ENCODE measurements at places on chromosomes 1 and 21.

GRCh38 chr1:33007190-33008050, 29.3 kb downstream of the AK2 start:
- DNase-seq, result no peak

- no peak for DNase-seq
These were observed 119.9 kb upstream of the F3 start for GRCh38 chr1:94661431-94661932.

- DNase-seq, result no peak
These were observed 7.5 kb upstream of the CTPS1 start for GRCh38 chr1:40971966-40972365.

GRCh38 chr1:63142001-63142400, 180.4 kb upstream of the FOXD3 start:
- no peak for DNase-seq

GRCh38 chr1:210700511-210700910, 371.8 kb downstream of the HHAT start:
- DNase-seq, result no peak

DNA sequence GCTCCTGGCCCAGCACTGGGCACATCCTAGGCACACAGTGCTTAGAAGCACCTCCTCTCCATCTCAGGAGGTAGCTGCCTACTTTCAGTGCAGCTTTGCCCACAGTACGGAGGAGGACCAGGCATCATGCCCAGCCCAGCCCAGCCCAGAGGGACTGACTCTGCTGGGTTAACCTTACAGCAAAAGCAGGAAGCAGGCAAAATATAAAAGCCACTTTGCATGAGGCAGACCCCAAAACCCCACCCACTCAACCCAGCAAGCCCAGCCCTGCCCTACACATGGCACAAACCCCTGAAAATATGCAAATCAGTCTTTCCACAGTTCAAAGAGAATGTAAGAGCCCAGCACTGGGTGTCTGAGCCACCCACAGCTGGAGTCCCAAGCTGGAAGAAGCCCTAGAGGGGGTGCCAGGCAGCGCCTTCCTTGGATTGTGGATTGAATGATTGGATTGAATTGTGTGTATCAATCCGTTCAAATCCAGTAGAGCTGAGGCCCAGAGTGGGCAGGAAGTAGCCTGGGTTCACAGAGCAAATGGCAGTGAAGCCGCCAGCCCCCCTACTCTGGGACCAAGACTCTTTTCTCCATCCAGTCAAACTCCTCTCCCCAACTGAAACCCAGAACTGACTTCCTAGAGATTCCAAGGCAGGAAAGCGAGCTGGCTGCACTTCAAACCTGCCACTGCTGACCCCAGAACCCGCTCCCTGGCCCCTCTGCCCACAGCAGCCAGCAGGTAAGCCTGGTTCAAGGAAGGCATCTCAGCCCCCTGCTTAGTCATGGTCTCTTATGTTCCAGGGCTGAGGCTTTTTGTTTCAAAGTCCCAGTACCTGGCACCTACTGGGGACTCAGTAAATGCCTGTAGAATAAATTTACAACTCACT, 117.7 kb downstream of the LACTBL1 start:
- no peak for DNase-seq

DNA sequence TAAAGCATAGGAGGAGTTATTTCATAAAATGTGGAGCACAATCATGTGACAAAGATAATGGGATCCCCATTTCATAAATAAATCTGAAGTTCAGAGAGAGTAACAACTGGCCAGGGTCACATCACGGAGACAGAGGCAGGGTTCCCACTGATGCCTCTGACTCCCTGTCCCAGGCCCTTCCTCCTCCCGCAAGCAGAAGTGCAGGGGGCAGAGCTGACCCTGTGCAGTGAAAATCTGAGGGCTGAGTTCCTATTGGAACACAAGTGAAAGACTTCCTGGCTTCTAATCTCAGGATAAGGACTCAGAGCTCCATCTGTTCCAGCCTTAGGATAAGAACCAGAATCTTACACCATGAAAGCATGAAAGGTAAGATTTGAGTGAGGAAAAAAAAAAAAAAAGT, 22.0 kb downstream of the SELL start:
- no peak for DNase-seq

- no peak for DNase-seq
These were observed 168.0 kb downstream of the PPP1R12B start for GRCh38 chr1:202516434-202516877.

GRCh38 chr1:36306210-36306901, at the start of gene SH3D21:
Gene SH3D21 (plus strand): TSS chr1:36306368. CDS start chr1:36306421, 53 bp downstream.
- no peak for DNase-seq

DNA sequence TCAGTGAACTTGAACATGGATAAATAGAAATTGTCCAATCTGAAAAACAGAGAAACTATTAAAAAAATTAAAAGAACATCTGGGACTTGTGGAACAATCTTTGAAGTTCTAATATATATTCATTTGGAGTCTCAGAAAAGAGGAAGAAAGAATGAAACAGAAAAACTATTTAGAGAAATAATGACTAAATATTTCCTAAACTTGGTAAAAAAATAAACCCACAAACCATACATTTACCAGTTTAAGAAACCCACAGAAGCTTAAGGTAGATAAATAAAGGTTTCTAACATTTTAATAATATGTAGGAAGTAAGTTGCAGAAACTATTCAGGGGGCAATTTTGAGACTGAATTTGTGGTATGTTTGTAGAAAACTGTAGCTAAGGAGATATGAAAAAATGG, 437.8 kb downstream of the PTBP2 start:
- DNase-seq, result no peak

GRCh38 chr1:206734499-206735142, 36.0 kb upstream of the IL19 start:
- no peak for DNase-seq

- DNase-seq, result no peak
These were observed 59.7 kb downstream of the MT1HL1 start for GRCh38 chr1:236944556-236944955.

GRCh38 chr1:103024051-103024450, 84.3 kb downstream of the COL11A1 start:
- no peak for DNase-seq

DNA sequence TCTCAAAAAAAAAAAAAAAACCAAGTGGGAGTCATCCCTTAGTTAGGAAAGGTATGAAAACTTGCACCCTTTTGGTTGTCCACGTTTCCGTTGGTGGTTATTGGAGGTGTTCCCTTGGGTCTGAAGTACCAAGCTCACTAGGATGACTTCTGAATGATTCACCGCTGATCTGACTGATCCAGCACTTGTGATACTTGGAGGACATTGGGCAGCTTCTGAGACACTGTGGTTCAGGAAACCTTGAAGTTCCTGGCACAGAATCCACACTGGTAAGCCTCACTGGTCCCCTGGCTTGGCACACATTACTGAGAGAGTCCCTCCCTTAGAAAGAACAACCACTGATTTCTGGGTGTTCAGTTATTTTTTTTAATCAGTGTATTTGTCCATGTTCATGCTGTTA, 91.9 kb downstream of the RYR2 start:
- no peak for DNase-seq
